EL (cell line): ENCODE measurements at places on chromosomes 13 and 19.

GRCh38 chr13:33139184-33139583 lies 123.0 kb downstream of the KL start:
- no peak for DNase-seq

GRCh38 chr19:10078329-10078728 lies 7.8 kb upstream of the SHFL start:
- DNase-seq: no peak

DNA sequence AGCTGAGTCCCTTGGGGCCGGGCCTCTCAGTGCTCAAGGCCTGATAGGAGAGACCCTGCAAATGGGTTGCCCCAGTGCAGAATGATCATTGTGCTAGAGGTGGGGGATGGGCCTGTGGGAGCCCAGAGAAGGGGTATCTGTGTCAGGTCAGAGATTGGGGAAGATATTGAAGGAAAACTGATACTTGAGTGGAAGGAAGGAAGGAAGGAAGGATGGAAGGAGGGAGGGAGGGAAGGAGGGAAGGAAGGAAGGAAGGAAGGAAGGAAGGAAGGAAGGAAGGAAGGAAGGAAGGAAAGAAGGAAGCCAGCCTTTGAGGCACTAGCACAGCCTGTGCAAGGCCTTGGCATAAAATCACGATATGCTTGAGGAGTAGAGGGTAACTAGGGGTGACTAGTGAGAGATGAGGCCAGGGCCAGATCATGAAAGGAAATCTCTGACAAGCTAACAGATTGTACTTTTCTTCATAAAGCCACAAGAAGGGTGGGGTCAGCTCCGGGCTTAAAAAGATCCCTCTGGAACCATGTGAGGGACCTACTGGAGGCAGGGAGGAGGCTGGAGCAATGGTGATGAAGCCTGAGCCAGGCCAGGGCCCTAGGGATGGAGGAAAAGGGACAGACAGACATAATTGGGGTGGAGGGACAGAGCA lies 11.4 kb downstream of the PTH2 start:
- no peak for DNase-seq

DNA sequence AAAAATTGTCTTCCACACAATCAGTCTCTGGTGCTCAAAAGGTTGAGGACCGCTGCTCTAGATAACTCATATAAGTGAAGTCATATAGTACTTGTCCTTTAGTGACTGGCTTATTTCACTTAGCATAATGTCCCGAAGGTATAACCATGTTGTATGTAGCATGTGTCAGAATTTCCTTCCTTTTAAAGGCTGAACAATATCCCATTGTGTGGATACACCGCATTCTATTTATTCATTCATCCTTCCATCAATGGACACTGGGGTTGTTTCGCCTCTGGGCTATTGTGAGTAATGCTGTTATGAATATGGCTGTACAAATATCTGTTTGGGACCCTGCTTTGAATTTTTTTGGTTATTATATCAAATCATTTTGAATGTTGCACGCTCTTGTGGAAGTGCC lies 4.6 kb upstream of the LYPD5 start:
- no peak for DNase-seq

DNA sequence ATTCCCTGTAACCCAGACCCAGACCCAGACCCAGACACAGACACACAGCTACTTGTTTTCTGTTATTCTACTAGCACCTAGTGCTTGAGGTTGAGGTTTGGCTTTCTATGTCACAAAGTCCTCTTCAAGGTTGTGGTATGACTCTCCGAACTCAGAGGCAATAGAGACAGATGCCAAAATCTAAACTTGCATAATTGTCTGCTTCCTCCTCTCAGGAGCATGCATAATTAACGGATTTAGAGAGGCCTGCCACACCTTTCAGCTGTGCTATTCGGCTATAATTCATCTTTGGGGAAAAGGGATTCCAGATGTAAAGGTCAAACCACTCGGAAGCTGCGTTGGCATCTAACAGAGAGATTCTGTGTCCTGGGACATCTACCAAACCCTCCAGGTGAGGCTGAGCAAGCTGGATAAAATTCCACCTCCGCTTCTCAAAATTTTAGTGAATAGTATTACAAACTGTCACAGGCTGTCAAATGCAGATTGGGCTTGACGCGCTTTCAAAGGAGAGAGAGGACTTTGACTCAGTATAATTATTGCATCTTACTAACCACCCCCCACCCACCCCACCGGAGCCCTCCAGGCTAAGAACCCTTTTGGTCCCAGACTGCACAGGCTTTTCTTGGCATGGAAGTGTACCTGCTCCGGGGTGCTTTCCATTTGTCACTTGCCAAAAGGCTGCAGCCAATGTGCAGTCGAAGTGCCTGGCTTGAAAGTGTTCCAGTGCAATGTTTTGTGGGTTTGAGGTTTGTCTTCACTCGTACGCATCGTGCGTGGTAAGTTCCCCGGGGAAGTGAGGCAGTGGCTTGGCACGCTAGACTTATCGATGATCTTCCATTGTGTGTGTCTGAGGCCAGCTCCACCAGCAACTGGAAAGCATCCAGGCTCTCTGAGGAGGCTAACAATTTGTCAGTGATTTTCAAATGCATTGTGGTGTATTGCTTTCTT lies 194.1 kb downstream of the TDRD3 start:
- DNase-seq: peak; percentile 61

DNA sequence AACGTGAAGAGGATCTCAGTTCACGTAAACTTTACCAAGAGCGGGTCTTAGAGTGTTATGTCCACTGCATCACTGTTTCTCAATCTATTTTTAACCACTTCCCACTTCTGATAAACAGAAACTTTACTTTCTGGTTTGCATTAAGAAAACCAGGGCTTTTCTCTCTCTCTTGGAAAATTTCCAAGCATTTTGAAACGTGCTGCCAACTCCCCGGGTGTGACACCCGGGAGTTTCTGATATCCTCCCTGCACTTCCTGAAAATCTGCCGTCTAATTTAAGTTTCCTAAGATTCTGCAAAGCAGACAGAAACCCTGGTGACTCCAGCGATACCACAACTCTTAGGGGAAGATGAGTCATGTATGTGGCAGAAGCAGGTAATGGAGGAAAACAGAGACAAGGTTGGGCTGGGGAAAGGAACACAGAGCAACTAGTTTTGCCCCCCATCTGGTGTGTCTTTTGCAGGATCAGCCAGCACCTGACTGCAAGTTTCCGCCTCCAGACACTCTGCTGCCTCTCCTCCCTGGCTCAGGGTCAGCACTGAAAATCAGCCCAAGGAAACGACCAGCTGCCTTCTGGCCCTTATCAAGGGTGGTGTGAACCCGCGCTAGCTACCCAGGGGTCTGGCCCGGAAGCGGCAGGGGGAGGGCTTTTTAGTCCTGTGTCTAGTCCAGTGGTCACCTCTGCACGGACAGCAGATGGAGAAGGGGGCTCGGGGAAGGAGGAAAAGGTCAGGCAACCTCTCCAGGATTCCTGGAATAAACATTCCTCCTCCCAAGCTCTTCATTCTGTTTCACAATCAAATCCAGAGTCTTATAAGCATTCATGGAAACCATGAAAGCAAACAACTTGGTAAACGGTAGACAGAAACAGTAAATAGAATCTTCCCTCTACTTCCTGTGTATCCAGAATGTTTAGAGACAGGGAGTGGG lies 11.3 kb upstream of the FFAR2 start:
- peak; percentile 6 for DNase-seq

DNA sequence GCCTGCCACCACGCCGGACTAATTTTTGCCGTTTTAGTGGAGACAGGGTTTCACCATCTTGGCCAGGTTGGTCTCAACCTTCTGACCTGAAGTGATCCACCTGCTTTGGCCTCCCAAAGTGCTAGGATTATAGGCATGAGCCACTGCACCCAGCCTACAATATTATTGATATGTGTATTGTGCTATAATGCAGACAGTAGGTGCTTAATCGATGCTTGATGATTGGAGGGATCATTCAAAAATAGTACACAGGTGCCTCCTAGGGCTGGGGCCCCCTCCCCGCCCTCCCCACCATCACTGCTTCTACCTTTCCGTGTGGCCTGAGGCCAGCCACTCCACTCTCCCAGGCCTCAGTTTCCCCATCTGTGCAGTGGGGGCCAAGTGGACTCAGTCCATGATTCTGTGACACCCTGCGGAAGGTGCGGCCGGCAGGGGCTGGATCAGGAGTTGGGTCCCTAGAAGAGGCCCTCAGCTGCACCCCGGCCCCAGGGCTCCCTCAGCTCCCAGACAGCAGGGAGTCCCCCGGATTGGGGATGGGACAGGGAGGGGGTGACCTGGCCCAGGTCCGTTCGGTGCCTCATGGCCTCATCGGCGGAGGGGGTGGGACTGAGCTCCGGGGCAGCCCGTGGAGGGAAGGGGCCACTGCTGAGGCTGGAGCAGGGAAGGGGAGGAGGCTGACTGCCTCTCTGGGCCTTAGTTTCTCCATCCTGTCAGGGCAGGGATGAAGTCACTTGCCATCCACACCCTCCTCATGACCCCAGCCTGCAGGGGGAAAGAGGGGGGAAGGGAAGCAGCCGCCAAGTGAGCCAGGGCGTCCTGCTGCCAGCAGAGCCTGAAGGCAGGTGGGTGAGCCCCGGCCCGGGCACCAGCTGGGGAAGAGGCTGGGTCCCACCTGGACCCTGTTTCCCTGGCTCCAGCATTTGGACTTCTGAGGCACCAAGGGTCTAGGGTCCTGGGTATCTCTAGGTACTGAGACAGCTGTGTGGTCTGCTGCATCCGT lies 1.2 kb downstream of the ADAMTSL5 start:
- no peak for DNase-seq

- DNase-seq: peak; percentile 55
These were observed 5.6 kb upstream of the RAB8A start for GRCh38 chr19:16106121-16106520.

GRCh38 chr13:58855283-58855682 lies 1223.7 kb downstream of the PCDH17 start:
- no peak for DNase-seq

DNA sequence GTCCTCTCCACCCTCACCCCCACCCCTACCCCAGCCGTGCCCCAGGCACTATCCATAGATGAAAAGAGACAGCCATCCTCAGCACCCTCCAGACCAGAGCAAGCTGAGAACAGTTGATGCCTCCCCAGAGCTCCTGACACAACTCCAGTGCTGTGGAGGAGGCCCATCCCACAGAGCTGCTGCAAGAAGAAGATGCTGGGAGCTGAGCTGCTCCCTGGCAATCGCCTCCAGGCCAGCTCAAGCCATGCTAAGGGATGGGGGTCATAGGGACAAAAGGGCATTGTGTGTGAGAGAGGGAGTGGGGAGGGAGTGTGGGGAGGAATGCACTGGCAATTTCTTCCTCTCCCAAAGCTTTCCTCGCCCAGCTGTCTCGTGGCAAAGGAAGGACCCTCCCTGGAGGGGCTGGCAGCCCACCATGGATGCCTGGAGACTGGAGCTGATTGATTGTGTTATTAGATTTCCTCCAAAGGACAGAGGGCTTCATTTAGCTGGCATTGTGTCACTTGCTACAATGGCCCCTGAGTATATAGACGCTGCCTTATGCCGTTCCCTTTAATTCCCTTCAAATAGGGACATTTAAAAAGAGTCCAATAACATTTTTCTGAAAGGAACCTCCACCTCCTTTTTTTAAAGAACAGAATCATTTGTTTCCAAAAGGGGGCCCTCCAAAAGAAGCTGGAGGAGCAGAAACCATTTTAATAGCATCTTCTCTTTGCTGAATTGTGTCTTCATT lies 476.4 kb downstream of the FOXO1 start:
- DNase-seq: no peak

- DNase-seq: no peak
These were observed 173.7 kb downstream of the KLF12 start for GRCh38 chr13:73960474-73960873.

- DNase-seq: peak; percentile 18
These were observed at the start of gene ADAMTS10 for GRCh38 chr19:8610041-8610935. ADAMTS10 (minus strand) TSS chr19:8610715; CDS start chr19:8605710, 5,005 bp downstream.

GRCh38 chr19:55472463-55472862 lies 4.0 kb upstream of the ZNF628 start:
- peak; percentile 89 for DNase-seq

GRCh38 chr13:111541752-111542529 lies 221.5 kb downstream of the TEX29 start:
- DNase-seq: no peak

DNA sequence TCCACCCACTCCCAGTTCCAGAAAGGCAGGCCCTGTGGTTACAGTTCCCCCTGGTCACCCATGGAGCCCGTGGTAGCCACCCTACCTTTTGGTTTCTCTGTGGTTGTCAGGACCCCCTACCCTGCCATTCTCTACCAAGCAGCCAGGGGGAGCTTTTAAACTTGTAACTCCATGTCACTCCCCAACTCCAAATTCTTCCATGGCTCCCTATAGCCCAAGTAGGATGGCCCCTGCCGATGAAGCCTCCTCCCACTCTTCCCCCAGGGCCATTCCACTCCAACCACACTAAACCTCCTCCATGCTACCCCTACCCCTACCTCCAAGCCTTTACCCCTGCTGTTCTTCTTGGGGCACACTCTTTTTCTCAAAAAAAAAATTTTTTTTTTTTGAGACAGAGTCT lies 2.2 kb downstream of the S1PR2 start:
- DNase-seq: peak; percentile 44
